ENCODE measurements at places on chromosomes 3 and 15. TPM values are rescaled to one million over a fixed set of nuclear protein-coding genes. Genes with fewer than 3 reads are reported as not detected.

Gene IL17RB
- polyA plus RNA-seq = 14.5 TPM

Gene DLL4
- 8.3 TPM for polyA plus RNA-seq

Gene CCDC39
- polyA plus RNA-seq = 3.1 TPM

DNA sequence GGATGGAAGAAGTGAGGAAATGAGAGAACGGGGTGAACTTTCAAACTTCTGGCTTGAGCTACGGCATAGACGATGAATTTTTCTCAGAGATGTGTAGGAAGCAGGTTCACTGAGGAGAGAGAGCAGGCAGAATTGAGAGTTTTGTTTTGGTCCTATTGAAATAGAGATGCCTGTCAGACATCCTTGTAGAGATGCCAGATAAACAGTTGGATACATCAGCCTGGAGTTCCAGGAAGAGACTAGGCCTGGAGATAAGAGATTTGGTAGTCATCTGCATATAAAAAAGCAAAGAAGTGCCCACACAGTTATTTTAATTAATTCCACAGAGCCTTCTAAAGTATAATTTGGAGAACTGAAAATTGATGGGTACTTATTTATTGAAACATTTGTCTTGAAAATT lies 495.6 kb downstream of the IL5RA start:
- no peak for DNase-seq

- no peak for DNase-seq
Measured at GRCh38 chr3:37291275-37291700, 116.9 kb upstream of the LRRFIP2 start.

GRCh38 chr3:175716446-175716845 lies 857.3 kb downstream of the NAALADL2 start:
- DNase-seq = no peak

DNA sequence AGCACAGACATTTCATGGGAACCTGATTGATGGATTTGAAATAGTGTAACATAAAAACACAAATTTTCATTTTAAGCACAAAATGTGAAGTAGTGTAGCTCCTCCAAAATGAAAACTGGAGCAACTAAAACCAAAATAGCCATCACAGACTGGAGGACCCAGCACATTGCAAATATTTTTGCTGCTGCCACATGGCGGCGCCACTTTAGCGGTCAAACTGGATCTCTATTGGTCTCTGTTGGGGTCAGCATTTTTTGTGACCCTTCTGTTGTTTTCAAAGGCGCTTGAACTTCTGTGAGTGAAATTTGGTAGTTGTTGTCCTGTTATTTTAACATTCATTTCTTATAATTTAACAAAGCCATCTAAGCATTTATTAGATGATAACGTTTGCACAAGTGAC lies 259.9 kb downstream of the IL20RB start:
- no peak for DNase-seq

- no peak for DNase-seq
Measured at GRCh38 chr3:100641471-100642032, 32.2 kb downstream of the ADGRG7 start.

Data from left renal pelvis (tissue), 4 donors.